WTC11 (cell line): ENCODE measurements at places on chromosomes 1 and 21. TPM values are rescaled to one million over a fixed set of nuclear protein-coding genes. Genes with fewer than 3 reads are reported as not detected.

AK2 gene
- total RNA-seq, result 124 to 132 TPM (median 130 TPM) in 3 replicates

BNIPL gene
- total RNA-seq, result 2.5 to 4.0 TPM (median 3.8 TPM) in 3 replicates

CELA2A gene
- total RNA-seq, result 0.83 to 1.1 TPM (median 1.1 TPM) in 3 replicates

FRRS1 gene
- 6.0 to 6.2 TPM (median 6.1 TPM) in 3 replicates for total RNA-seq

GRCh38 chr1:15028102-15028501 is 125.4 kb upstream of the TMEM51 start:
- DNase-seq, result no peak
- H3K27me3 ChIP-seq, result no peaks in the 10 kb centered on the region
- no peak overlapping the region for H3K27ac ChIP-seq
- no peaks in the 10 kb centered on the region for H3K36me3 ChIP-seq

DNA sequence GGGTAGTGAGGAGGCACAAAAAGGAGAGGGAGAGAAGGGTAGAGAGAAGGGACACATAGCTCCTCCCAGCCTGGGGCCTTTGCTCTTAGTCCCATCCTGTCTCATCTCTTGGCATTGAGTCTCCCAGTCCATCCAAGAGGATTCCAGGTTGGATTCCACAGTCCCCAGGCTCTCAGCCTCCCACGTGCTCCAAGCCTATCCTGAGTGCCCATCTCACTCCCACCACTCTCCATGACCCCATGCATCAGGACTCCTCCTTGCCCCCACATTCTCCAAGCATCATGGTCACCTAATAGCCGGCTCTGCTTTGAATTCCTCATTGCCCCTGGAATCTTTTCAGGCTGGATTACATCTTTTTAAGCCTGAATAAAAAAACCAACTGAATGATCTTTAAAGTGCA is 87.9 kb downstream of the DSCAM start:
- no peak overlapping the region for H3K4me3 ChIP-seq
- H3K36me3 ChIP-seq, result no peaks in the 10 kb centered on the region
- no peaks in the 10 kb centered on the region for H3K27me3 ChIP-seq
- no peaks in the 10 kb centered on the region for H3K4me1 ChIP-seq
- no peak for DNase-seq

- H3K27ac ChIP-seq, result no peak within 1 kb of the TSS
- DNase-seq, result no peak
- H3K4me1 ChIP-seq, result peaks cover 11% of the 10 kb centered on the region
- H3K27me3 ChIP-seq, result peaks cover 4% of the 10 kb centered on the region
- H3K36me3 ChIP-seq, result no peaks in the 10 kb centered on the region
Measured at GRCh38 chr1:151805066-151805820, at the start of gene LINGO4. TSS of gene LINGO4 (minus strand) at chr1:151805419. CDS start at chr1:151802704, 2,715 bp downstream.

- peaks cover 2% of the 10 kb centered on the region; the same call in 1 of the 2 replicates for H3K4me1 ChIP-seq
- 0 out of 2 replicates have a peak, but pooled peaks cover 2% of the 10 kb centered on the region for H3K36me3 ChIP-seq
- H3K27ac ChIP-seq, result peak overlapping the region; percentile 13; the same call in 1 of the 2 replicates
- no peak overlapping the region for H3K4me3 ChIP-seq
Measured at GRCh38 chr21:44531606-44532564, 8.1 kb downstream of the KRTAP10-1 start.

DNA sequence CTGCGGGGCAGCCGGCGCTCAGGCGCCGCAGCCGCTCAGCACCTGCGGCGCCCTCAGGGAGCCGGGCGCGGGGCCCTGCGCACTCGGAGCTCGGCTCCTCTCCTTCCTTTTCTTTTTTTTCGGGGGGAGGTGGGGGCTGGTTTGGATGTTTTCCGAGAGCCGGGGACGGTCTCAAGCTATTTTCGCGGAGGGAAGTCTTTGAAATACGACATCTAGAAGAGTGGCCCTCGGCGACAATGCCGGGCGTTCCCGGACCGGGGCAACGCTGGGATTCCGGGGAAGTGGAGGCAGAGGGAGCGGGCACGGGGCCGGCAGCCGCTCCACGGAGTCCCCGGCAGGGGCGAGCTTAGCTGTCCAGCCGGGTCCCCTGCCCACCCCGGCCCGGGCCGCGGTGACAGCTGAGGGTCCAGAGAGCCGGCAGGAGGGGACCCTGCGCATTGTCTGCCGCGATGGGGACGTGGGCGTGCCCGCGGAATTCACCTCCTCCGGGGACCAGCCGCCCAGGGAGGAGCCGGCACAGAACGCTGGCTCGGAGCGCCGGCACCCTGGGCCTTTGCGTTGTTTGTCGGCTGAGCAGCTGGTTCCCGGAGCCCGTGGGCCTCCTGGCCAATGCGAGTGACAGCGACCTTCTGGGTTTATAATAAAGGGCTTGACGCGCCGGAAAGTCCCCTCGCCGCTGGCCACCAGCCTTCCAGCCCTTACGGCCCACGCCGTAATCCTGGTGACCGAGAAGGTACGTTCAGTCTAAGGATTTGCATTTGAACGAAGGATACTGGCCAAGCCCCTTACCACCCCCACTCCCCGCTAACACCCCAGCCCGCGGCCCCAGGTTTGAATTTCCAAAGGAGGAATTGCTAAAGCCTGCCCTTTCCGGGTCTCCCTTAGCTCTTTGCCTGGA is 582 bp downstream of the SLC37A1 start:
- H3K4me3 ChIP-seq, result peak overlapping the region; percentile 71
- H3K27ac ChIP-seq, result peak overlapping the region; percentile 50
- peak; percentile 71 for DNase-seq
- peaks cover 40% of the 10 kb centered on the region for H3K4me1 ChIP-seq
- H3K36me3 ChIP-seq, result peaks cover 13% of the 10 kb centered on the region

DNA sequence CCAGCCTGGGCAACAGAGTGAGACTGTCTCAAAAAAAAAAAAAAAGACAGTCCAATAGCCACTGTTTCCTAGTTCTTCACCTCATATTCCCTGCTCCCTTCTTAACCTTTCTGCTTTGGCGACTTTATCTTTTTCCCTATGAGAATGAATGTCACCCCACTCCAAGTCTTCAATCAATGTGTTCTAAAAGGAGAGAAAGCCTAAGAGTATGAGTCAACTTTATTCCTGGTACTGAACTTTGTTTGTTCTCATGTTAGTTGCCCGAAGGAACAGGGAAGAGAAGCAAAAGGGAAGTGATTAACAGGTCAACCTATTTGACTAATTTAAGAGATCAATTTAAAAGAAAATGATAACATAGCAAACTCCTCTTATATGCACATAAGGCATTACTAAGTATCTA is 39.9 kb upstream of the SLC16A1 start:
- H3K27ac ChIP-seq, result no peak overlapping the region
- H3K27me3 ChIP-seq, result no peaks in the 10 kb centered on the region
- peaks cover 9% of the 10 kb centered on the region for H3K36me3 ChIP-seq
- no peak overlapping the region for H3K4me3 ChIP-seq
- no peak for DNase-seq
- H3K4me1 ChIP-seq, result peaks cover 11% of the 10 kb centered on the region
